ENCODE measurements at places on chromosomes 11 and 22.

DNA sequence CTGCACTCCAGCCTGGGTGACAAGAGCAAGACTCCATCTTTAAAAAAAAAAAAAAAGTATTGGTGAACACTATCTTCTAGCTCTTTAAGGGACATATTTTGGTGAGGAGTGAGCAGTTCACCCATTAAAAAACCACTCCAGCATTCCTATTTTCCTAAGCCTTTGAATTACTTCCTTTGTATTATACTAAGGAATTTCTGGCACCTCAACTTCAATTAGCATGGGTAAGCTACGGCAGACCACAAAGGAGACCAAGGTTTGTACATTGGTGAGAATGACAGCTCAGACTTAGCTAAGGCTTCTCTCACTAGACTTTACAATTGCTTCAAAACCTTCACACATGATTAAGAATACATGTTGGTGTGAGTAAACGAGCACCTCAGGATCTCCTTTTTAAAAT is 57.0 kb upstream of the BIRC3 start:
- no peak for DNase-seq

DNA sequence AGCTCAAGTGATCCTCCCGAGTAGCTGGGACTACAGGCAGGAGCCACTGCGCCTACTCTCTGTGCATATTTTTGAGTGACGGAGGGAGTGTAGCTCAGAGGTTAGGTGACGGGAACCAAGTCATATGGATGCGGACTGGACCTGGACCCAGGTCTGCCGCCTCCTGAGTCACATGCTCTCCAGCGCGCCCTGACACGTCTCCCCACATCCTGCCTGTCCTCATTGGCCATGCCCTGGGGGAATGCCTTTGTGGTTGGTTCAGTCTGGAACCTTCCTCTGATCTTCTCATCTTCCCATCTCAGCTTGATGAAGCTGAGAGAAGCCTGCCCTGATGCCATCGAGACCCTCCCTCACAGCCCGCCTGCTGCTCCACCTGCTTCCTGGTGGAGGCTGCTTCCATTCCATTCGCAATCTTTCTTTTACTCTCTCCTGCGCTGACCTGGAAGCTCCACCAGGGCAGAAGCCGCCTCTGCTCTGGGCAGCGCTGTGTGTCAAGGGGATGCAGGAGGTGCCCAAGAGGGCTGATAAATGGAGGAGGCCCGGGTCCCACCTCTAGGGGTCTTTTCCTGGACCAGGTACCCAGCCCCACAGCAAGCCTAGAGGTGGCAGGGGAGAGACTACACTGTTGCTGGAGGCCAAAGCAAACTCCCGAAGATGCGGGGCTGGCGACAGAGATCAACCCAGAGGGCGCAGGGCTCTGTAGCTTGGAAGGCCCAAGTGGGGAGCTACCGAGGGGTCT is 13.9 kb upstream of the BAIAP2L2 start:
- DNase-seq, result no peak

GRCh38 chr22:18133452-18133851 is 16.5 kb upstream of the USP18 start:
- no peak for DNase-seq

DNA sequence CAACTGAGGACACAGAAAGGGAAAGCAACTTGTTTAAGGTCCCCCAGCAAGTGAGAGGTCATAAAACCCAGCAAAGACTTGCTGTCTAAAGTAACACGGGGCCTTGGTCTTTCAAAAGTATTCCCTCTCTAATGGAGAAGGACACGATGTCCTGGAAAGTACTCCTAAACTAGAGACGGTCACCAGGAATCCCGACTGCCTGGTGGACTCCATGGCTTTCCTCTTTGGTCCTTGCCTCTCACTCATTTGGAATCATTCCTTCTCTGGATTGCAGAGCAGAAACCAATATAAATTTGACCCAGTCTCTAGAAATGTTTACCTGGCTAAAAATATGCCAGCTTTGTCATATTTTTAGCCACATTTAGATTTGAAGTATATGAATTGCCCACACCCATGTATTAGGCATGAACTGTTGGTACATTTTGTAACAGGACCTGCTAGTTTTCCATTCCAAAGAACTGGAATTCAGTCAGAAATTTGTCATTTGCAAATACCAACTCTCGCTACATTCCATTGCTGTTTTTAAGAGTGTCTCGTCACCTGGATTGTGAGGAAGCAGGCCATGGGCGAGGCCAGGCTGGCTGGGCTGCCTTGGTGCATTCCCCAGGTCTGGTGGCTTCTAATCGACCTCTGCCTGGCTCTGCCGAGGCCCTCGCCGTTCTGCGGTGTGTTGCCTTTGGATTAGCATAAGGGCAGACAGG is 12.9 kb downstream of the NAV2 start:
- no peak for DNase-seq

DNA sequence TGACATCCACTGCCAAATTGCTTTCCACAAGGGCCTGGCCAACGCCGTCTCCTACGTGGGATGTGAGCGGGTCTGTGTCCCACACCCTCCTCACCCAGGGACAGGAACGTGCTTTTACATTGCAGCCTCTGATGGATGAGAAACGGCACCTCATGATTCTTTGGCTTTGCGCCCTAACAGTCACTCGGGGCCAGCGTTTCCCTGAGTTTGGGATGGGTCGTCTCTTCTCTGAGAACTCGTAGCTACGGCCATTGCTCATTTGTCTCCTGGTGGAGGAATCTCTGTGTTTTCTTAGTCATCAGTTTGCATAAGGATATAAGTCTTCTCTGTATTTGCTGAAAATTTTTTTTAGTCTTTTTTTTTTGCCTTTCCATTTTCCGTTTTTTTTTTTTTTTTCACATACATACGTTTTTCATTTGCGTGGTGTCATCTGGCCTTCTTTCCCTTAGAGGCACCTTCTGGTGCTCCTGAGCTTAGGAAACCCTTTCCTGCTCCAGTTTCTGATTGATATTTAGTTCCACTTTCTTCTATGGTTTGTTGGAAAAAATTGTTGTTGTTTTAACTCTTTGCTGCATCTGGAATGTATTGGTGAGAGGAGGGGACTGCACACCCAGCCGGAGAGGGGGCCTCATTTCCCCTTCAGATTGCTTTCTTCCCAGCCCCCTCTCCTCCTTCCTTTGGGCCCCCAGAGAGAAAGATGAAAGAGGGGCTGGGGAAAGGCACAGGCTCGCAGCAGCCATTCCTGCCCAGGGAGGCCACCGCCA is 12.0 kb downstream of the TNNT3 start:
- no peak for DNase-seq

DNA sequence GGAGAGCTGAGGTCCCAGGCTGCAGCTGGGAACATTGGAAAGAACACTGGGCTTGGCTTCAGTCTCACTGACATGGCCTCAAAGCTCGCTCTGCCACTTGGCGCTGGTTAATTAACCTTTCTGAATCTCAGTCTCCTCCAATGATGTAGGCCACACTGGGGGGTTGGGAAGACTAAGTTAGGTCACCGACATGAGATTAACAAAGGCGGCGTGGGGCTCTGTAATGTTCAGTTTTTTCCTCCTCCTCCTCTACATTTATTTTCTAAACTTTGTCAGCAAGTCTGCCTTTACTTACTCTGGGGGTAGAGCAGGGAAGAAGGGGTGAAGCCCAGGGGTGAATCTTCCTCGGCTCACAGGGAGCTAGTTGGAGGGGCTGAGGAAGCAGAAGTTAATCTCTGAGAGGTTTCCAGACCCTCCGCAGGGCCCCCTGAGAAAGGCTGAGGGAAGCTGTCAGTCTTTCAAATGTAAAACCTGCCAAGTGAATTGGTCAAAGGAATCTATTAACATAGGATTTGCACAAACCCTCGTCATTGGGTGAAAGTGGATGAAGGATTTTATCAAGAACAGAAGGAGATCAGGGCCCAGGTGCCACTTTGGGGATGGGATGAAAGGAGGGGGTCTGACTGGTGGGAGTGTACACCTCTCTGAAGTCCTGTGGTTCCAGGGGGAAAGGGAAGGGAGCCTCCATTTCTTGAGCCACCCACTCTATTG is 32.1 kb upstream of the TENM4 start:
- DNase-seq, result no peak

GRCh38 chr11:72981971-72982685 is 160.0 kb downstream of the FCHSD2 start:
- no peak for DNase-seq

- DNase-seq, result no peak
These were observed 8.9 kb downstream of the PATL1 start for GRCh38 chr11:59659981-59660380.

- DNase-seq, result no peak
These were observed 48.5 kb upstream of the TCF20 start for GRCh38 chr22:42318967-42319366.

- DNase-seq, result no peak
These were observed 18.1 kb downstream of the GAB4 start for GRCh38 chr22:16989915-16990314.

DNA sequence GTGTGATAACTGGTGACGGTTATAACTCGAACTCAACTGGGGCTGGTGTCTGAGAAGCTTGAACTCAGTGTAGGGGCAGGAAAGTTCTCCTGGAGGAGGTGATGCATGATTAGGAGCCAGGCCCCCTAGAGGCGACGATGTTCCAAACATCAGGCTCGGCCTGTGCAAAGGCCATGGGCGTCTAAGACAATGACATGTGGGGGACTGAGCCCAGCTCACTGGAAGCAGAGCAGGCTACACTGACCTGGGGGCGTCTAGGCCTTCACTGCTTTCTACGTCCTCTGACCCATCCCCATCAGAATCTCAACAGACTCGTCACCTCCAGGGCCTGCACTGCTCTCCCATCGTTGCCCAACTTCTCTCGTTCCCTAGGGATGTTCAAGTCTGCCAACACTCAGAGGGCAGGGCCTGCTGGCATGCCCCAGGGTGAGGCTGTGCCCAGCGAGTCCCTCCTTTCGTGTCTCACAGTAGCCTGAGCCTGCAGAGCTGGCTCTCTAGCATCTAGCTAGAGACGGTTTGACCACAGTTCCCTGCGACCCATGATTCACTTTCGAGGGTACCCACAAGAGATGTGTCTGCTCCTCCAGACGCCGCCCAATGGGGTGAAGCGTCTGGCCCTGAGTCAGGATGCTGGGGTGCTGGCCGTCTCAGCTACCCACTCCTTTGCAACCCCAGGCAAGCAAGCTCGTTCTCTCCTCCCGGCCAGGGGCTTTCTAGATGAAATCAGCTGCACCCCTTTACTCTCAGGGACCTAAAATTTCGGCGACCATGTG is 1.1 kb upstream of the ATG16L2 start:
- DNase-seq, result no peak

DNA sequence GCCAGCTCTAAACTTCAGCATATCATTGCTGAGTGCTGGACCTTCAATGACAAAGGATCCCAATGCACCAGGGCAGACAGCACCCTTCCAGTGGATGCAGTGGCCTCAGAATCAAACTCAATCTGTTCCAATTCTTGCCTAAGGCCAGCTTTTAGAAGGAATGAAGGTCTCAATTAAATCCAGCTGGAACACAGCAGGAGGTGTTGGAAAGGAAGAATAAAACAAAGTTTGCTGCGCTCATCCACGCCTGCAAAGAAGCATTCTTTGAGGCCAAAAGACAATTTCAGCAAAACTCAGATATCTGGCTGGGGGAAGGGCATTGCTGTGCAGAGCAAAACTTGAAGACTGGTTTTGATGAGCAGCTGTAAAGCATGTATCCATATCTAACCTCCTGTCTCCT is 120.7 kb downstream of the CCDC81 start:
- DNase-seq, result no peak

DNA sequence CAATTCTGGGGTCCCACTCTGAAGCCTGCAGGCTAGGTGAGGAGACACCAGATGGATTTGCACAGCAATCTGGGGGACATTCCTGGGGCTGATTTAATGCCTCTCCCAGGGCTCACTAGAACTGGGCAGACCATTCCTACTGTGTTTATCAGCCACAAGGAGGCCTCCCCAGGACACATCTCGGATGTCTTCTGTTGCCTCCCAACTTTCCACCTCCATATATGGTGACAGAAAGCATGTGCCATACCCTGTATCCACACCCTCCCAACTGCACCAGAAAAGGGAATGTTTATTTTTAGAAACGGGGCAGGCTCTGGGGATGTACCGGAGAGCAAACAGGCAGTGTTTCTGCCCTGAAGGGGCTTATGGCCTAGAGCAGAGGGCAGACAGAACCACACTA is 181.8 kb downstream of the CSNK2A3 start:
- DNase-seq, result no peak

DNA sequence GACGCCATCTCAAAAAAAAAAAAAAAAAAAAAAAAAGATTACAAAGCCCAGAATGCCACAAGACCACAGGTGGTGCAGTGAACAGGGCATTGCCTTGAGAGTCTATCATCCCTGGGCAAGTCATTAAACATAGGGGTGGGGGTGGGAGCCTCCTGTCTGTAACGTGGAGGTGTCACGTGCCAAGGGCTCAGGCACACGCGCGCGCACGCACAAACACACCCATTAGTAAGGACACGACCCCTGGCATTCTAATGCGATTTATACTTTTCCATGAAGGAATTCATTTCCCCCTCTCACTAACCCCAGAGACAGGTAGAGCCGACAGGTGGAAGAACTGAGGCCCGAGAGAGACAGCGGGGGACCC is 5.8 kb upstream of the GCAT start:
- peak; percentile 42 for DNase-seq

- DNase-seq, result no peak
These were observed 82.5 kb downstream of the ARHGAP42 start for GRCh38 chr11:100769617-100770016.

DNA sequence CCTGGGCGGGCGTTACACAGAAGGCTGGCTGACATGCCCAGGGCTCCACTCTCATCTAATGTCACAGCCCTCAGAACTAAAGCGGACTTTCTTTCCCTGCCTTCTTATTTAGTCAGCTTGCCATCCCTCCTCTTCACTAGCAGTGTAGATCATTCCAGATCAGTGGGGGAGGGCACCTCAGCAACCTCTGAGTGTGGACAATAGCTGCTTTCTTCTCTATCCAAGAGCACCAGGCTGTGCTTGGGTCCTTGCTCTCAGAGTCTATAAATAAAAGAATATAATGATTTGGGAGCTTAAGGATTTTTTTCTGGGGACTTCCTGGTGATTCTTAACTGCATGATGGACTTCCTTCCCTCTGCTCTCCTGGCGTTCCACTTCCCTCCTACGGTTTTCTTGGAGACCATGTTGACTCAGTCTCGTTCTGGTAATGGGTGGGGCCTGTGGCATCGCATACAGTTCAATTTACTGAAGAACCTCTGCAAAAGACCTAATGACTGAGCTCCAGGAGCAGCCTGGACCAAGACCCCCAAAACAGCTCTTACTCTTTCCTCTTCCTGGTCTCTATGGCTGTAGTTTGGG is 2.9 kb upstream of the HMBS start:
- DNase-seq, result no peak

- no peak for DNase-seq
These were observed 22.9 kb downstream of the RAB38 start for GRCh38 chr11:88152381-88152780.
